Hippocampal formation (tissue), 2 donors: ENCODE measurements at places on chromosomes 2 and 18.

- no peak for DNase-seq
Observed at GRCh38 chr2:177952151-177952550, 120.4 kb downstream of the PDE11A start.

DNA sequence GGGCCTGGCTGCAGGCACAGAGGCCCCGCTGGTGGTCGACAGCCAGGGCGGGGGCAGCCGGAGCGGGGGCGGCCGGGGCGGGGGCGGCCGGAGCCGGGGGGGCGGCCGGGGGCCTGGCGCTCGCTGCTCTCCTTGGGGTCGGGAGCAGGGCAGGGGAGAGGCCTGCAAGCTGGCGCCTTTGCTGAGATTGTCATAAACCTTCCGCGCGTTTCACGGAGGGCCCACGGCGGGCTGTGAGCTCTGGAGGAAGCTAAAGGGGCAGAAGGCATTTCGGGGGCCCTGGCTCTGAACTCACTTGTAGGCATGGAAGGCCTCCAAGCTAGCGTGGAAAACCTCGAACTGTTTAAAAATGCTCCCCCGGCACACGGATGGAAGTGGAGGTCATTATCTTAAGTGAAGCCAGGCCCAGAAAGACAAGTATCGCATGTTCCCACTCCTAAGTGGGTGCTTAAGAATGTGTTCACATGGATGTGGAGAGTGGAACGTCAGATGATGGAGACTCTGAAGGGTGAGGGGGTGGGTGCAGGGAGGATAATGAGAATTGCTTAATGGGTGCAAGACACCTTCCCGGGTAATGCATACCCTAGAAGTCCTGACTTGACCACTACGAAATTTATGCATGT, 629 bp downstream of the PRELID3A start:
- DNase-seq: no peak

DNA sequence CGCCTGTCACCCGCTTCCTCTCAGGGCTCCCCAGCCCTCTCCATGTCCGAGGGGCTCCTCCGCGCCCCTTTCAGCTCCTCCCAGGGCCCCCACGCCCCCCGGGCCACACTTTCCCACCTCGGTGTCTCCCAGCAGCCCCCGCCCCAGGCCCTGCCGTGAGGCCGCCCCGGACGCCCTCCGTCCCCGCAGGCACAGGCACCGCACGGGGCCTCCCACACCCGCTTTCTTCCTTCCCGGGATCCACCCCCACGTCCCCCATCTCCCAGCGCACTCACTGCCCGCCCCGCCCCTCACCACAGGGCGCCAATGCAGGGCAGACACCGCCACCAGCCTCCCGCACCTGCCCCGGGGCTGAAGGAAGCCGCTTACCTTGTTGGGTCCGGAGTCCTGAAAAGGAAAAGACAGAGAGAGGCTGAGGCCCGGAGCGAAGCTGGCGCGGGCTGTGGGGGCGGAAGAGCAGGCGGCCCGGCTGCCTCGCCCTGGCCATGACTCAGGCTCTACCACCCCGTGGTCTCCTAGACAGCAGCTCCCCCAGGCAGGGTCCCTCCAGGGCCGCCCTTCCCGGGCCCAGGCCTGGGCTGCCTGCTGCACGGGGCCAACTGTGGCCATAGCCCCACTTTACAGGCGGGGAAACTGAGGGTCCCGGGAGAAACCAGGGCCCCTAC, 37.7 kb downstream of the KIF1A start:
- DNase-seq: no peak

- DNase-seq: no peak
Observed at GRCh38 chr2:26632624-26633185, 8.5 kb downstream of the CIB4 start.
